HuH-7 (cell line): ENCODE measurements at places on chromosomes 1 and 21.
A peak's percentile ranks its signal among the peaks of the same experiment; 100 is the strongest.

GRCh38 chr1:160309185-160309557, 24.2 kb upstream of the PEX19 start:
- no peak for DNase-seq

- DNase-seq, result no peak
Measured at GRCh38 chr21:42242611-42243010, 23.7 kb downstream of the ABCG1 start.

DNA sequence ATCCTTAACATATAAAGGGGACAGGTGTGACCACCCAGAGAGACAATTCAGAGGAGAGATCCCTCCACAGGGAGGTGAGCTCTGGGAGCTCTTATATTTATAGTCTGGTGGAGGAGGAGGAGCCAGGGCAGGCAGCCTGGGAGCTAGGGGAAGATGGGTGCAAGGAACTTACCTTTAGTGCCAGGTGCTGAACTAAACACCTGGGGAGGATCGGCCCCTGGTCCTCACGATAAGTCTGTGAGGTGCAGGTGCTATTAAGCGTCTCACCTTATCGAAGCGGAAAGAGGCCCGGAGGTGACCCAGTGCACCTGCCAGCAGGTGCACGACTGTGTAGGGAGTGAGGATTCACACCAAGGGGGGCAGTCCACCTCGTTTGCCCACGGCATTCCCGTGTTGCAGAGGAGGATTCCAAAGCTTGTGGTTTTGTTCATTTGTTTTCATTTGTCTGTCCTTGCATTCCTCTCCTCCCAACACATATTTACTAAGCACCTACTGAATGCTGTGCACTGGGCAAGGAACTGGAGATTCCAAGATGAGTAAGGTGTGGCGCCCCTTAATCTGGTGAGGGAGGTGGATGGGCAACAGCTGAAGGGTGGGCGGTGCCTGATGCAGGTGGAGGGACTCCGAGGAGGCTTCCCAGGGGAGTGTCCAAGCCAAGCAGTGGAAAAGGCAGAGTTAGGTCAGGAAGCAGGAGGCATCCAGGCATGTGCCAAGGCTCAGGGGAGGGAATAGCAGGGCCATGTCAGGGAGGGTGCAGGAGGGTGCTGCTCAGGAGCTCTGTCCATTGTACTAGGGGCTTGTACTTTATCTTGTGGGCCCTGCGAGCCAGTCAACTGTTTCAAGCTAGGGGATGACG, 11.5 kb downstream of the ARHGEF10L start:
- no peak for DNase-seq

DNA sequence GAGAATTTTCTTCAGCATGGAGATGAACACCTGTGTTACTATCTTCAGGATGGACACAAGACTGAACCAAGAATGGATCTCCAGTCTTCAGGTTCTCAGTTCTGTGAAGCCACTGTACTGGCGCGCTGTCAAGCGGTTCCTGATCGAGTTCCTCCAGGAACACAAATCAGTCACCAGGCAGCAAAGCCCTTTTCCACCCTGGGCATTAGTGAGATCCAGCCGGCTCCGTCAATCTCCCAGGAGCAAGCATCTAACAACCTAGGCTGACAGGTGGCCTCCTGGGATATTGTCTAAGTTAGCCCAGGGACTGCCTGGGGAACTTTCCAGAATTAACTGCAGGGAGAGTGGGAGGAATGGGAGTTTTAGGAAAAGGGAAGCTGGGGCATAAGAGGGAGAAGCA, 9.7 kb upstream of the IGFN1 start:
- no peak for DNase-seq

- DNase-seq, result no peak
Measured at GRCh38 chr1:115524236-115524635, 117.5 kb upstream of the VANGL1 start.

- DNase-seq, result no peak
Measured at GRCh38 chr1:157798211-157798610, 21.3 kb upstream of the FCRL2 start.

- DNase-seq, result no peak
Measured at GRCh38 chr1:68328490-68328889, 96.2 kb upstream of the WLS start.

GRCh38 chr1:223059526-223059925, 83.5 kb downstream of the TLR5 start:
- DNase-seq, result no peak

GRCh38 chr1:31227891-31228568, 11.7 kb downstream of the NKAIN1 start:
- no peak for DNase-seq

GRCh38 chr1:35231287-35231686, 37.2 kb upstream of the ZMYM4 start:
- DNase-seq, result no peak

DNA sequence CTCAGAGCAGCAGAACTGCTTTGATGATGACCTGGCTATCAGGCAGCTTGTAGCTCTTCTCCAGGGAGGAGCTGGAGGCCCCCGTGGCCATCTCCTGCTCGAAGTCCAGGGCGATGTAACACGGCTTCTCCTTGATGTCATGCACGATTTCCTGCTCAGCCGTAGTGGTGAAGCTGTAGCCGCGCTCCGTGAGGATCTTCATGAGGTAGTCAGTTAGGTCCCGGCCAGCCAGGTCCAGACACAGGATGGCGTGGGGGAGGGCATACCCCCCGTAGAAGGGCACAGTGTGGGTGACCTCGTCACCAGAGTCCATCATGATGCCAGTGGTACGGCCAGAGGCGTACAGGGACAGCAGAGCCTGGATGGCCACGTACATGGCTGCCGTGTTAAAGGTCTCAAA, 18.3 kb upstream of the TP53BP2 start:
- no peak for DNase-seq

DNA sequence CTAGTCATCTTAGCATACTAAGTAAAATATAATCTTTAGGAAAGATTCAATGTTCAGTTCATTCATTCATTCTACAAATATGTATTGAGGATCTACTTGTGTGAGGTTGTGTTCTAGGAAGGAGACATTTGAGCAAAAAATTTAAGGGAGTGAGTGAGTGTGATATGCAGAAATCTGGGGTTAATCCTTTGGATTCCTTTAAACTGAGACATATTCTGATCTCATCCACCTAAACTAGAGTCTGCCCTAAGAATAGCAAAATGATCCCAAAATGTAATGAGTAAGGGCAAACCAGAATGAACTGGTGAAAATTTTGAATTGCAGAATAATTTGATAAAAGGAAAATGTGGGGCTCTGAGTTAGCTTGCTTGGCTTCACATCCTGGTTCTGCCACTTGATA, 8.6 kb downstream of the UBE2U start:
- no peak for DNase-seq

GRCh38 chr1:166808952-166809351, 30.3 kb upstream of the POGK start:
- no peak for DNase-seq

GRCh38 chr1:241229216-241229615, 127.8 kb downstream of the RGS7 start:
- DNase-seq, result no peak

- DNase-seq, result no peak
Measured at GRCh38 chr1:185695299-185695698, 38.9 kb upstream of the HMCN1 start.

- DNase-seq, result no peak
Measured at GRCh38 chr1:178599745-178600144, 86.8 kb downstream of the TEX35 start.

GRCh38 chr1:33055210-33056008, 18.7 kb upstream of the AK2 start:
- peak; percentile 73 for DNase-seq

- no peak for DNase-seq
Measured at GRCh38 chr1:100502052-100502792, 35.7 kb upstream of the GPR88 start.

- no peak for DNase-seq
Measured at GRCh38 chr21:46570631-46571030, 34.3 kb downstream of the S100B start.

GRCh38 chr1:241115784-241116183, 241.2 kb downstream of the RGS7 start:
- DNase-seq, result no peak

GRCh38 chr1:168636200-168636599, 59.8 kb downstream of the XCL1 start:
- DNase-seq, result no peak

DNA sequence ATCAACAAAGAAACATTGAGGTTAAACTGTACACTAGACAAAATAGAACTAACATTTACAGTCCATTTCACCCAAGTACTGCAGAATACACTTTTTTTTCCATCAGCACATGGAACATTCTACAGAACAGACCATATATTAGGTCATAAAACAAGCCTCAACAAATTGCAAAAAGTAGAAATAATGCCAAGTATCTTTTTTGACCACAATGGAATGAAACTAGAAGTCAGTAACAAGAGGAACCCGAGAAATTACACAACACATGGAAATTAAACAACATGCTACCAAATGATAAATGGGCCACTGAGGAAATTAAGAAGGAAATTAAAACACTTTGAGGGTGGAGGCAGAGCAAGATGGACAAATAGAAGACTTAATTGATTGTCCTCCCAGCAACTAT, 8.4 kb upstream of the C1orf185 start:
- DNase-seq, result no peak

GRCh38 chr1:180586671-180587155, 27.9 kb downstream of the OVAAL start:
- no peak for DNase-seq

GRCh38 chr1:14242123-14242522, 356.4 kb upstream of the KAZN start:
- no peak for DNase-seq

DNA sequence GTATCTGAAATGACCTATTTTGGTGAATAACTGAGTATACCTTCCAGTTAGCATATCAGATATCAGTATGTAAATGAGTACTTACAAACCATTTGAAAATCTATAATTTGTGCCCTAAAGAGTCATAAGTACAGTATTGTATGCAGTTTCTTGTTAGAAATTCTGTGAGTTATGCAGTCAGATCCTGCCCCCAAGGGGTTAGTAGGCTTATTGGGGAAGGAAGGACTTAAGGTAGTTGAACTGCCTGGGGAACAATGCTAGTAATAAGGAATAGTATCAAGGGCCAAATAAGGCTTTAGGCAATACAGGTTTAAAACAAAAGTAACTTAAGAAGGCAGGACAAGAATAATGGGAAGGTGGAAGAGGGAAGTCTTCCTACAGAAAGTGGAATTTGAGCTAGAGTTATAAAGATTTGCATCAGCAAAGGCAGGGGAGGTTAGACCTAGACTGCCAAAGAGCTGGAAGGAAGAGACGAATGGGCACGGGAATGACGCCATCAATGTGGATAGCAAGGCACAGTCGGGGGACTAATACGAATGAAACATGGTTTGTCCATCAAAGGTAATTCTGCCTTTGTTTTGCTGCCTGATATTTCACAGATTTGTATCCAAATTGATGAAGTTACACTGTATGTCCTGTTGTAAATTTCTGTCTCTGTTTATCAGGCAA, 182.9 kb upstream of the DPYD start:
- no peak for DNase-seq

DNA sequence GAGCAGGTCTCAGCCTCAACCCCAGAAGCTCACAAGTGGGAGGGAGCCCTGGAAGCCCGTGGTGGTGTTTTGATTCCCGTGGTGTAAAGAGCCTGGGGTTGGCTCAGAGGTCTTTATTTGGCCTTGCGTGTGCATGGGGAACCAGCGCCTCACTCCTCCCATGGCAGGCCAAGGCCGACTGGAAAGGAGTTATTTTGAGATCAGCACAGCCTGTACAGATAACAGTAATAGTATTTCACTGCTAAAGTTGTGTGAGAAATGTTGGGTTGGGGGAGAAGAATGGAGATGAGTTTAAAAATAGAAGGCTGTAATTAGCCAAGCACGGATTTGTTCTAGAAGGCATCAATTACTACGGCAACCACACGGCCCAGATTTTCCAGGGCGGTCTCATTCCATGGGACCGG, 186.5 kb downstream of the DYRK1A start:
- no peak for DNase-seq

DNA sequence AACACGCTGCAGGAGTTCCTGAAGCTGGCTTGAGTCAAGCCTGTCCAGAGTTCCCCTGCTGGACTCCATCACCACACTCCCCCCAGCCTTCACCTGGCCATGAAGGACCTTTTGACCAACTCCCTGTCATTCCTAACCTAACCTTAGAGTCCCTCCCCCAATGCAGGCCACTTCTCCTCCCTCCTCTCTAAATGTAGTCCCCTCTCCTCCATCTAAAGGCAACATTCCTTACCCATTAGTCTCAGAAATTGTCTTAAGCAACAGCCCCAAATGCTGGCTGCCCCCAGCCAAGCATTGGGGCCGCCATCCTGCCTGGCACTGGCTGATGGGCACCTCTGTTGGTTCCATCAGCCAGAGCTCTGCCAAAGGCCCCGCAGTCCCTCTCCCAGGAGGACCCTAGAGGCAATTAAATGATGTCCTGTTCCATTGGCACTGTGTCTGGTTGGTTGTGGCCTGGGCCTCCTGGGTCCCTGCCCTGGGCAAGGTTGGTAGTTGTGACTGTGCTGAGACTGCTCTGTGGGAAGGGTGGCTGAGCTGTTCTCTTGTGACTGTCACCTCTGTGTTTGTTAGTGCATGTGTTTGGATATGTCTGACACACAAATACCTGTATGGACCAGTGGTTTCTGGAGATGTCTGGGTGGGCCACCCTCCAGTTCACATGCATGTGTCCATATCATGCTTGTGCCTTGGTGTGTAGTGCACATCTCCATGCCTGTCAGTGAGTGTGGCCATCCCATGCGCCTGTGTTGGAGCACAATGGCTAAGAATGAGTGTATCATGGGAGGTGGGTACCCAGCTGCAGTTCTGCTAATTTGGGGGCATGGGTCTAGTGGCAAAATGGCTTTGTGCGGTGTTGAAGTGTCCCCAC, 1.4 kb downstream of the SH3BGRL3 start:
- no peak for DNase-seq

DNA sequence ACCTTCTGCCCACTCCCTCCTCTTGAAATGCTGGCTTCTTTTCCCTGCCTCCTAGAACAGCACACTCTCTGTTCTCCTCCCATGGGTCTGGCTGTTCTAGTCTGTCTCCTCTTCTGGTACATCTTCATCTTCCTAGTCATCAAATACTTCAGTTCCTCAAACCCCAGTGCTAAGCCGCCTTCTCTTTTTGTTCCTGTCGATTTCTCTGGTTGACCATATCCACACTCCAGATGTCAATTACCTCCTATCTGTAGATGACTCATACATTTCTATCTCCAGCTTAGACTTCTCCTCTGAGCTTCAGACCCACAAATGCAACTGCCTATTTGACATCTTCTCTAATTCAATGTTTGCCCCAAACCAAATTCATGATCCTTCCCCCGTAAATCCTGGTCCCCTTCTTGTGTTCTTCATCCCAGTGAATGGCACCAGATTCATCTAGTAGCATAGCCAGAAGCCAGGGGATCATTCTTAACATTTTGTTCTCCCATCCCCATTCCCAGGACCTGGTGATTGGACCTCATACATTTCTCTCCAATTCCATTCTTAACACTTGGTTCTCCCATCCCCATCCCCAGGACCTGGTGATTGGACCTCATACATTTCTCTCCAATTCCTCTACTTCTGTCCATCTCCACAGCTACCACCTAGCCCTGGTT, 35.9 kb downstream of the USP24 start:
- DNase-seq, result no peak
